ENCODE measurements at places on chromosomes 16 and 17. TPM values are rescaled to one million over a fixed set of nuclear protein-coding genes. Genes with fewer than 3 reads are reported as not detected.

Gene DNAJA3
- 111 TPM for total RNA-seq

Gene ALOX15B
- not detected for total RNA-seq

Gene NOS2
- 0.04 TPM for total RNA-seq

Gene KRTAP4-1
- not detected for total RNA-seq

Gene PDILT
- total RNA-seq, result not detected

Gene NPIPB13
- 8.6 TPM for total RNA-seq

Gene HBA1
- not detected for total RNA-seq

Gene PRR35
- not detected for total RNA-seq

Gene KCNJ16
- not detected for total RNA-seq

Gene SSTR5
- not detected for total RNA-seq

Gene PRAC2
- not detected for total RNA-seq

Gene MAPT
- 0.46 TPM for total RNA-seq

Gene MATCAP1
- total RNA-seq, result 22.4 TPM

Gene KCNJ18
- not detected for total RNA-seq

Gene OSGIN1
- 0.65 TPM for total RNA-seq

Gene TBC1D26
- total RNA-seq, result 0.08 TPM

Data from activated CD8-positive, alpha-beta memory T cell treated with anti-CD3 and anti-CD28 coated beads for 36 hours (primary cell).